Endodermal cell (in vitro differentiated cells): ENCODE measurements at places on chromosomes 2 and 18. TPM values are rescaled to one million over a fixed set of nuclear protein-coding genes. Genes with fewer than 3 reads are reported as not detected.

GCFC2 gene
- 20.2 to 28.7 TPM (median 25.8 TPM) in 3 replicates for total RNA-seq

DNA sequence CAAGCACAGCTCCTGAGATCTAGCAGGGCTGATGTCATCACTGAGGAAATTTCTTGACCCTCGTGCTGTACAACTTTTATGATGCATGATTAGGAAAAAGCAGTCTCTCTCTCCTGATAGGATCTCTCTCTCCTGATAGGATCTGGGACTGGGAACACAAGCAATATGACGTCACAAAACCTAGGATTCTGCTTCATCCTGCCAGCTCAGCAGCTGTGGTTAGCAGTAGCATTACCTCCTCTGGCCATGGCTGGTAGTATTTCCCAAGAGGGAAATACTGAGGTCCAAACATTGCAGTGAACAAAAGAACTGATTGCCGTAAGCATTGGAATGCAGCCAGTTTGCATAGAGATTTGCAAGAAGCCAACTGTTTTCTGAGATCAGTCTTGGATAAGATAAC is 521.2 kb upstream of the POU3F3 start:
- DNase-seq = peak; percentile 51

DNA sequence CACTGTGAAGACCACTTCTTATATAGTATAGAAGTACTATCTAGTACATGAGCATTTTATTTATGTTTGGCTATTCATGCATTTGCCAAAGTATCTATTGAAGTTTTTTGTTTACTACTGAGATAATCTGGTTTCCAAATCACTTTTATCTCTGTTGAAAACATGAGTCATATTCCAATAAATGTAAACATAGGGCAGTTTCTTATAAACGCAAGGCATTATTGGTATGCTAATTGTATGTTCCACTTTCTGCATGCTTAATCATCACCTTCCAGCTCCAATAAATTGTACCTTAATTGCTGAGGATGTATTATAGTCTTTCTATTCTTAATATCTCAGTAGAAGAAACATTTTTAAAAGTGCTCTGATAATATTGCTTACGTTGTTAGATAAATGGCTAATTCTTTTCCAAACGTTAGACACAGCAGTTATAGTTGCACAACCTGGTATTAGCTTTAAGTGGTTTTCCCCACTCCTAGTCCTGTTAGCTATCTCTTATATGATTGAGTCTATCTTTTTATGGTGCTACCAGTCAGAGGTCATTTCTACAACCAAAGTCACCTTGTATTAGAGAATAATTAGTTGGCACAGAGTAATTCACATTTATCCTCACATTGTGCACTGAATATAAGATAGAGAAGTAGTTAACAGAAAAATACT is 17.2 kb downstream of the ITGA4 start:
- no peak for DNase-seq

ASXL3 gene
- 0.29 to 0.71 TPM (median 0.45 TPM) in 3 replicates for total RNA-seq

DNA sequence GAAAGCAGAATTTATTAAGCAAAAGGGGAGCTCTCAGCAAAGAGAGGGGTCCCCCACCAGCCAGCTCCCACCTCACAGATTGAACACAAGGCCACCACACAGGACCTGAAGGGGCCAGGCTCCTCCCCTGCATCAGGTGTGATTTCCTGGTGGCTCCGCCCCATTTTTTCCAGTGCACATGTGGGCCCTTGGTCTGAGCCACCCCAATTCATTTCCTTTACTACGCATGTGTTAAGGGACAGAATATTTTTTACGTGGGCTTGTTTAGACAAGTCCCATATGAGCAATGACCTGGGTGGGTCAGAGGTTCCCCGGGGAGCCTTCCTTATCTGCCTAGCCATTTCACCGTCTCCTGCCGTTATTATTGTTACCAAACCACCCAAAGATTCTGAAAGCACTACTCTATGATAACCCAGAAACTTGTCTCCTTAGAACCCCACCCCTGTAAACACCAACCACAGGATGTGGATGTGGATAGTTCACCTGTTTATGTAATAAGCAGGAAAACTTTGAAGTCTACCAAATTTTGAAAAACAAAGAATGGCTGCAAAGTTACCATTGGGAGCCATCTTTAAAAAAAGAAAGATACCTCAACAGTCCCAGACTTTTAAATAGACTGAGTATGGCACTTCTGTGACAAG is 191.7 kb downstream of the CD226 start:
- DNase-seq = no peak

IMP4 gene
- 47.1 and 56.1 TPM in 2 replicates for total RNA-seq

GRCh38 chr2:21793461-21793860 is 669.7 kb downstream of the TDRD15 start:
- DNase-seq = no peak

DNA sequence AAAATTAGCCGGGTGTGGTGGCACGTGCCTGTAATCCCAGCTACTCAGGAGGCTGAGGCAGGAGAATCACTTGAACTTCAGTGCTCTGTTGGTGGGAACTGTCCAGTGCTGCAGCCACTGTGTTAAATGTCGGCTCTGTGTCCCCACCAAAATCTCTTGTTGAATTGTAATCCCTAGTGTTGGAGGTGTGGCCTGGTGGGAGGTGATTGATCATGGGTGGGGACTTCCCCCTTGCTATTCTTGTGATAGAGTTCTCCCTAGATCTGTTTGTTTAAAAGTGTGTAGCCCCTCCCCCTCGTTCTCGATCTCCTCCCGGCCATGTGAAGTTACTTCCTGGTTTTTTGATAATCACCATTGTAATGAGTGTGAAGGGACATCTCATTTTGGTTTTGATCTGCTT is 9.8 kb upstream of the RPL31 start:
- DNase-seq = no peak

DNA sequence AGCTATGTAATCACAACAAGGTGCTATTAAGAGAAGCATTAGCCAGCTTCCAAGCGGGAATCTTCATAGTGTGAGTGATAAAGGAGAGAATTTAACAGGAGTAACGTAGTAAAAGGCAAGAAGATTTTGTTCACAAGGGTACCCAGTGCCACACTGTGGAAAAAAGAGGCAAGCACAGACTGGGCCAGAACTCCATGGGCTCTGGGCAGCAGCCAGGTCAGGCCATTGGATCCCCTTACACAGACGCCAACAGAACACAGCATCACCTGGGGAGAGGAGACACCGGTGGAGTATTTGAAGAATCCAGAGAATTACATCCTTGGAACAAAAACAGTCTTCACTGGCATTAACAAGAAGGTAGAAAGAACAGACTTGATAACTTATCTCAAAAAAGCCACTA is 21.2 kb downstream of the AMER3 start:
- DNase-seq = peak; percentile 76

DAPL1 gene
- total RNA-seq = not detected in 3 replicates

GRCh38 chr18:67608615-67609273 is 92.2 kb upstream of the DSEL start:
- DNase-seq = no peak

DNA sequence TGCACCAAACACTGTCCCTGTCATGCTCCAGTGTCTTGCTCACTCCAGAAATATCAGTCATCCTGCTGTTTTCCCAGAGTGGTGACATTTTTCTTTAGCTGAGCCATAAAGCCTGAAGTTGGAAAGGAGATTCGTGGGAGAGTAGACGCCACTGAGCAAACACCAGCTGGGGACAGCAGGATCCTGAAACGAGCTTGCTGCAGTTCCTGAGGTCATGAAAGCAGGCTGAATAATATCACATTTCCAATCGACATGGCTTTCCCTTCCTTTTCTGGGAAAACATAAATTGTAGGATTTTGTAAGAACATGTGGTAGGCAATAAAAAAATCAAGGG is 276.4 kb downstream of the CDCA7 start:
- no peak for DNase-seq

DNA sequence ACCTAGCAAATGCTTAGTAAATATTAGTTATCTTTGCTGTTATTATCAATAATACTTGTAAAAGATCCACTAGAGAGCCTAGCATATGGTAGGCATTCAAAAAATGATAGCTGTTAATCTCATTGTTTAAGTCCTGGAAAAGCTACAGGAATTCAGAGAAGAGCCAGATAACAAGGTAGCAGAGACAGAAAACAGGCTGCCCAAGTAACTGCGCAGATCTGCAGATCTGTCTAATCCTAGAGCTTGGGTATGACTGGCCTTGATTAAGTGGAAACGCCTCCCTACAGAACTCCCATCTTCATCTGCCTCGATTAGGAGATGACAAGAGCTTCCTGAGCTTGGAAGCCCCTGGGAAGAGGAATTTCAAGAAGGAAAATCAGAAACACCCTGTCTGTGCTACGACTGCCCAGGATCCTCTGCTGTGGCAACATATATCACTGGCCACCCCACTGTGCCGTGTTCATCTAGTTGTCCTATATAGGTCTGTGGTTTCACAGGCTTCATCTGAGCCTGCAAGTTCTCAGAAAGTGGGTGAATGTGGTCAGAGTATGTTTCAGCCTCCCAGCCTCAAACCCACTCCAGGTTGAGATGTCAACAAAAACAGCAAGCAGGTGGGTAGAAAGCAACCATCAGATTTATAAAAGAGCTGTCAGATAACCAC is 151.5 kb upstream of the PKDCC start:
- DNase-seq = no peak

GRCh38 chr18:43994381-43994780 is 686.3 kb upstream of the SETBP1 start:
- no peak for DNase-seq

GRCh38 chr2:112621790-112622527 is 23.8 kb upstream of the SLC20A1 start:
- peak; percentile 67 for DNase-seq

DNA sequence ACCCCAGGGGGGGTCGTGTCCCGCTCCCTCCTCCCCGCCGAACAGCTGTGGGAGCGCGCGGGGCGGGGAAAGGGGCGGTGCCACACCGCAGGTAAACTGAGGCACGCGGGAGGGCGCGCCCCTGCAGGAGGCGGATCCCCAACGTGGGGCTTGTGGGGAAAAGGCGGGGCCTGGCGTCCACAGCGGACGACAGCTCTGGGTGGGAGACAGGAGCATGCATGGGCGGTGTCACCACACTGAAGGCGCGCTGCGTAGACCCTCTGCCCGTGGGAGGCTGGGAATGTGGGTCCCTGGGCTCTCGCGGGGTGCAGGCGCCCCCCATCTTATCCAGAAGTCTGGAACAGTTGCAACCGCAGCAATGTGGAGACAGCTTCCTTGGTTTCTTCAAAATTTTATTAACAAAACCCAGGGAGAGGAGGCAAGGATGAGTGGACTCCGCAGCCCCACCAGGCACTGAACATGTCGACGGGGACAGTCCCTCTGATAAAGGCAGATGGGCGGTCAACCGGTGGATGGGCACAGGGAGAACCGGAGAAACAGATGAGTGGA is 723 bp upstream of the MBD1 start:
- DNase-seq = no peak

GRCh38 chr18:24270937-24271380 is 126.7 kb downstream of the OSBPL1A start:
- DNase-seq = peak; percentile 47

WDR7 gene
- 14.2 to 22.5 TPM (median 17.0 TPM) in 3 replicates for total RNA-seq

DNA sequence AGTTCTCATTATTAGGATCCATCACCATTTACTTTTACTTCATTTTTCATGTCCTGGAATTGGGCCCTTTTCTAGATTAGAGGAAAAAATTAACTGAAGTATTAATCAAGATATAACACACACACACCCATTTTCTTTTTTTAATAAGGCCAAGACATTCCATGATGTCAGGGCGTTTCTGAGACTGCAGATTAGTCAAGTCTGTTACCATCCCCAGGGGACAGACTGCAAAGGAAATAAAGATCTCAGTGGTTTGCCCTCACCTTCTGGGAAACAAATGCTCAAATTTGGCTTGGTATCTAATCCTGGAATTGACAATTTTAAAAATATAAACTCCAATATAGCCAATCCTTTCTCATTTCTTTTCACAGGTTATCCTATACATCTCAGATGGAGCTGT is 27.4 kb downstream of the RMP24 start:
- DNase-seq = no peak

ST6GAL2 gene
- total RNA-seq = 7.4 and 7.8 TPM in 2 replicates

OTX1 gene
- total RNA-seq = 14.8 to 20.6 TPM (median 19.0 TPM) in 3 replicates

GRCh38 chr18:43312891-43313290 is 35.6 kb upstream of the SYT4 start:
- DNase-seq = no peak

DNA sequence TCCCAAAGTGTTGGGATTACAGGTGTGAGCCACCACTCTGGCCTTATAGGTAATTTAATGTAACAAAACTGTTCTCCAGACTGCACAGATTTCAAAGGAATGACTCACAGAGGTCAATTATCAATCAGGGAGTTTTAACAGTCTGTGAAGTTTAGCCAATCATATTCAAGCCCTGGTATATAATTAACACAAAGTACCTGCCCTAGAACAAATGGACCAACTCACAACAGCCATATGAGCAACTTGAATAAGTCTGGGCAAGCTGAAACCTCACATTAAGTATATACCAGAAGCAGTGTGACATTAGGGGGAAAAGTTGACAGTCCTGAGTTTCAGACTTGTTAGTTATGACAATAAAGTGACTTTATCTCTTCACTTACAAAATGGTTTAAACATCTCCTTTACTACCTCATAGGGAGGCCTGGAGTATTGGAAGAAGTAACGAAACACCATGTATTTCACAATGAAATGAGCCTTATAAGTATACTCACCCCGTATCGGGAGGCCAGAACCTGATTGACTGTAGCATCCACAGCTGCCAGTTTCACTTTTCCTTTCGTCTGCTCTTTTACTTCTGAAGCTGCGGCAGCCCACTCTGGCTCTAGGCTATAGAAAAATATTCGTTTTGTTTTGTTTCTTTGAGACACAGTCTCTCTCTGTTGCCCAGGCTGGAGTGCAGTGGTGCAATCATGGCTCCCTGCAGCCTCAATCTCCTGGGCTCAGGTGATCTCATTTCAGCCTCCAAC is 22.2 kb downstream of the PDIA6 start:
- no peak for DNase-seq

DNA sequence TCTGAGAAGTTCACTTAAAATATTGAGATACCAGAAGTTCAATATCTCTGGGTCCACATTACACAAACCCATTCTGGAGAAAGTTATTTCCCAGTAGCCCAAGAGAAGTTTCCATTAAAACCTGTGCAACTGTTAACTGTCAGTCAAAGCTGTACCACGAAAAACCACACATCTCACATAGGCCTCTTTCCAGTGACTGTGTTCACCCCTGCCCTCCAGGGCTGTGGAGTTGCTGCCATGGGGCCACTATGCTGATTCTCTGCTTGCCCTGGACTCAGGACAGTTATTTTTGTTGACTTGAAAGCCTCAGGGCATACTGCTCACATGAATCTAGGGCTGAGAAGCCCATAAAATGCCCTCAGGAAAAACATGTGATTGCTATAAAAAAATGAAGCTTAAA is 153.8 kb downstream of the PIEZO2 start:
- no peak for DNase-seq

DNA sequence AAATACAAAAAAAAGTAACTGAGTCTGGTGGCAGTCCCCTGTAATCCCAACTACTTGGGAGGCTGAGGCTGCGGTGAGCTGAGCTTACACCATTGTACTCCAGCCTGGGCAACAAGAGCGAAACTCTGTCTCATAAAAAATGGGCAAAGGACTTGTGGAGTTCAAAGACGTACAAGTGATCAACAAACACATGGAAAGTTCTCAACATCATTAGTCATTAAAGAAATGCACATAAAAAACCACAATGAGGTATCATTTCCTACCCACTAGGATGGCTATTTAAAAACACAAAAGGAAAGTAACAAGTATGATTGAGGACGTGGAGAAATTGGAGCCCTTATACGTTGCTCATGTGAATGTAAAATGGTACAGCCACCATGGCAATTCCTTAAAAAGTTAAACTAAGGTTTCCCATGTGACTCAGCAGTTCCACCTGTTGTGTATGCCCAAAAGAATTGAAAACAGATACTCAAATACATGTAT is 52.3 kb downstream of the RAB10 start:
- DNase-seq = no peak

GRCh38 chr2:12721566-12722446 is 5.1 kb downstream of the TRIB2 start:
- DNase-seq = no peak
